Activated CD4-positive, alpha-beta T cell treated with anti-CD3 and anti-CD28 coated beads for 48 hours (primary cell): ENCODE measurements at places on chromosomes 16 and 17.

- no peak for DNase-seq
Measured at GRCh38 chr16:29712809-29713208, 33.0 kb downstream of the C16orf54 start.

GRCh38 chr16:81692571-81692970 is 86.5 kb upstream of the PLCG2 start:
- no peak for DNase-seq

GRCh38 chr17:42276609-42277341 is 584 bp upstream of the STAT5B start:
- peak; percentile 35 for DNase-seq

GRCh38 chr17:65898651-65899050 is 293.3 kb downstream of the CEP112 start:
- no peak for DNase-seq

GRCh38 chr17:43680461-43680860 is 18.7 kb upstream of the MEOX1 start:
- DNase-seq = no peak

DNA sequence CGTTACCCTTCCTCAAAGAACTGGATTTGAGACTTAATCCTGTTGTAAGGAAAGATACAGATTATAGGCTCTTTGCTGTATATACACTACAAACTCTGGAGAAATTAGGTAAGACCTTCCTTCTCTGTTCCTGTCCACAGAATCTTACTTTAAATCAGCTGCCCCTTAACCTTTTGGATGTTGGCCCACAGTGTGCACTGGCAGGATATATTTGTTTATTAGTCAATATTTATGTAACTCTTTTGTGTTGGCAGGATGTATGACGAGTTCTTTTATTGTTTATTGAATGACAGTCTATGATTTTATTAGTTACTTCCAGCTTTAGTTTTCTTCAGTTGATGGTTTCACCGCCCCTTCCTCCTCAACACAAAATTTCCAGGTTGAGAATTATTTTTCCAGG is 19.7 kb downstream of the LRRC36 start:
- no peak for DNase-seq

DNA sequence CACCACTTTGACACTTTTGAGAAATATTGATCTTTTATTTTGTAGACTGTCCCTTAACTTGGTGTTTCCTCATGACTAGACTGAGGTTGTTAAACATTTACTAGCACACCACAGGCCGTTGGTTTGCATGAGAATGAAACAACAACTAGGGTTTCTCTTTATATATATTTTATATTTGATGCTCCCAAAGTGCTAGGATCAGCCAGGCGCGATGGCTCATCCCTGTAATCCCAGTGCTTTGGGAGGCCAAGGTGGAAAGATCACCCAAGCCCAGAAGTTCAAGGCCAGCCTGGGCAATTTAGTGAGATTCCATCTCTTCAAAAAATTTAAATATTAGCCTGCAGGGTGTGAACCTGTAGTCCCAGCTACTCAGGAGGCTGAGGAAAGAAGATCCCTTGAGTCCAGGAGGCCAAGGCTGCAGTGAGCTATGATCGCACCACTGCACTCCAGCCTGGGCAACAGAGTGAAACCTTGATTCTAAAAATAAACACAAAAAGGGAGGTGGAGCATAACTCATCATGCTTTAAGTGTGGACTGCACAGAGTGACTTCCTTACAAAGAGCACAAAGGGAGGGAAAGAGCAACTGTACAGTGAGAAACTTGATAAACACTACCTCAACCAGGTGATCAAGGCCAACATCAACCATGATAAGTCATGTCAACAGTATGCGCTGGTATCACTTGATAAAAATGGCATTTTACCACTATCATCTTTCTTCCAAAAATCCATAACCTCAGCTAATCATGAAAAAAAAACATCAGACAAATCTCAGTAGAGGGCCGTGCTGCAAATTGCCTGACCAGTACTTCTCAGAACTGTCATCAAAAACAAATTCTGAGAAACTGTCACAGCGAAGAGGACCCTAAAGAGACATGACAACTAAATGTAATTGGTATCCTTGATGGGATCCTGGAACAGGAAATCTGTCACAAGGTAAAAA is 72.8 kb upstream of the ATF7IP2 start:
- DNase-seq = no peak

GRCh38 chr16:13885700-13886099 is 34.3 kb upstream of the ERCC4 start:
- DNase-seq = no peak

DNA sequence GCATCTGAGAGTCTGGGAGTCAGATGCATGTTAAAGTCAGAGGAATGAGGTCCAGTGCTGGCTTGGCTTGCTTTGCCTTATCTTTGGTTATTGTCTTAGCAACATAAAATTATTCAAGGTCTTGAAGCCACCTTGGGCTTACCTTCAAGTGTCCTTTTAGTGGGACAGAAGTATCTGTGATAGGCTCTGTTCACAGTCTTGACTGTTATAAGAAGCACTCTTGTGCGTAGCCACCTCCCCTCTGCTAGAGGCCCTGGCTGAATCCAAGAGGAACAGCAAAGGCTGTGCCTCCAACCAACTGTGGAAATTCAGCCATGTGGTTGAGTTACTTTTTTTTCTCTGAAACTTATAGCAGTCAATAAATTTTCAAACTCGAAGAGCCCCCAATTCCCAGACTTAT is 8.6 kb upstream of the MAP3K3 start:
- DNase-seq = no peak

DNA sequence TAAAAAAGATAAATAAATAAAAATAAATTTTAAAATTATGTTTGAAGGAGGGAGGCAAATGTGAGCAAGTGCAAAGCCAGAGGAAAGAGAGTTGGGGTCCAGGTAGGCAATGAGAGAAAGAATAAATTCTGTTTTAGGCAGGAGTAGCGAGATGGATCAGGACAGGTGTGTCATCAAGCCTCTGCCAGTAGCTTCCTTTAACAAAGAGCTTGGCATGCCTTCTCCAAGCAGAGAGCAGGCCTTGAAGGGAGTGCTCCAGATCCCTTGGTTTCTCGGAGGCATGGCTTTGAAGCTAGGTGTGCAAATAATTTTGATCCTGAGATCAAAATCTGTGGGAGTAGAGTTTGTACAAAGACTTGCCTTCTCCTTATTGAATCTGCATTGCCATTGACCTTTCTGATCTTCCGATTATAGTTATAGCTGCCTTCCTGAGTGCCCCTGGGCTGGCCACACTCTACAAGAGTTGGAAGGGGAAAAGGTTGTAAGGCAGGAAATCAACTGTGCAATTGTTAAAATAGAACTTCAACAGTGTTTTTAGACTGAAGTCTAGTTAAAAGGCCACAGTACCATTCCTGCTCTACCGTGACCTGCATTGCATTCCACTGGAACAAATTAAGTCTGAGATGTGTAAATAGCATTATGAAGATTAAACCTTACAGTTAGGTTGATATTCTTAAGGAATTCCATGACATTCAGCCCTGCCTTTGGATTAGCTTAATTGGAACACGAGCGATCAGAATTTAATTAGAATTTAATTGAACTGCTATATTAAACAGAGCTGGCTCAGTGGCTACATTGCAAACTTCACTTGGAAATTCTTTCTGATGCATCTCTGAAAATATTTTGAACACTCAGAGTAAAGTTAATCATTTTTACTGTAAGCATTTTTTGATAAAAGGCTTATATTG is 33.7 kb downstream of the IQCK start:
- no peak for DNase-seq

DNA sequence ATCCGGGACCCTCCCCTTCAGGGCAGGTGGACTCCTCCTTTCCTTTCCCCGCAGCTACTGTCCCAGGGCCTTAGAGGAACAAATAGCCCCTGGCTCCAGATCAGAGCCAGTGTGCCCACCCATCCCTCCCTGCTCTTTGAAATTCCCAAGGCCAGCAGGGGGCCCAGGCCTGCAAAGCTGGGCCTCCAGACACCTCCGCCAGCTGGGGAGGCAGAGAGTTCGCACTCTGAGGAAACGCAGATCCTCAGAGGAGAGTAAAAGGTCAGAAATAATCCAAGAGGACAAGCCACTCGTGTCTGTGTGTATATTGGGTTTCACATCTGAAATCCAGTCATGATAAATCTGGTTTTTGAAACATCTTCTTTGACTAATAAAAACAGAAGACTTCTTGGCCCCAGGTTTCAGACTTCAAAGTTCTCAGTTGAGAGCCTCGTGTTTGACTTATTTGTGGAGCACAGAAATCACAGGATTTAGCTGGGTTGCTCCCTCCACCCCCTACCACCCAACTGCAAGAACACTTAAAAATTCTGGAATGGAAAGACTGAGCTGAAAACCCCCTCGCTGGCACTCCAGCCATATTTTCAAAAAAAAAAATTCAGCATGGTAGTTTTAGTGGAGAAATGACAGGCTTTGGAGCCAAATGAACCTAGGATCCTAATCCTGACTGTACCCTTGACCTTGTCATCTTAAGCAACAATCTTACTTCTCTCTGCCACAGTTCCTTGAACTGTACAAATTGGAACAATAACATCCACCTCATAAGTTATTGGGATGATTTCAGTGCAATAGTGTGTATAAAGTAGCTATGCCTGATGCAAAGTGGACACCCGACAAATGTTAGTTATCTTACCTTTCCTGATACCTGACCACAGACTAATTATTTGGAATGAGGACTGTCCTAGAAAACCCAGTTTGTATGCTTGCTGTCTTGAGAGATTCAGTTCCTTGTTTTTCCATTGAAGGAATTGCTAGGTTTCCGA is 44.5 kb upstream of the TBX2 start:
- DNase-seq = no peak

DNA sequence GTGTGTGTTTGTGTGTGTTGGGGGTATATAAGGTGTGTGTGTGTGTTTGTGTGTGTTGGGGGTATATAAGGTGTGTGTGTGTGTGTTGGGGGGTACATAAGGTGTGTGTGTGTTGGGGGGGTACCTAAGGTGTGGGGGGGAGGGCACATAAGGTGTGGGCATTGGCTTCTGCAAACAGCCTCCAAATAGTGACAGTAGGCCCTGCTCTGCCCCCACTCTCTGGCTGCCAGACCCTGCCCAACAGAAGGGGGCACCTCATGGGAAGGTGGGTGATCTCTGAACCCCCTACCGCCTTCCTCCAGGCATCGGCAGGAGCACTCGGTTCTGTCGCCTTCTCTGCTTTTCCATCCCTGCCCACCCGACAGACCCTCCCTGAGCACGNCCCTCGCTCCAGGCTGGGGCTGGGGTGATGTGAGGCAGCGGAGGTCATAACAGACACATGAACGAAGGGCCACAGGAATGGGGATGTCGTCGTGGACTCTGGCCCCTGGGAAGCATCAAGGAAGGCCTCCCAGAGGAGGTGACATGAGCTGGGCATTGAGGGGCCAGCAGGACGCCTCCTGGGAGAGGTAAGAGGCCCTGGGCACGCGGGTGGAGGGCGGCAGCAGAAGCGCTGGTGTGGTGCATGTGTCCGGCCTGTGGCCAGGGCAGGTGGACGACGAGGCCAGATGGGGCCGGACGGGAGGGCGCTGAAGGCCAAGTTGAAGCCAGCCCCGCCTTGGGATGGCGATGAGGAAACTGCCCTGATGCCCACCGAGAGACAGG is 136.6 kb upstream of the RPH3AL start:
- peak; percentile 55 for DNase-seq

- DNase-seq = no peak
Measured at GRCh38 chr17:39903158-39903884, 15.1 kb downstream of the GSDMB start.

GRCh38 chr17:33945646-33946546 is 309.2 kb upstream of the CCL2 start:
- no peak for DNase-seq

DNA sequence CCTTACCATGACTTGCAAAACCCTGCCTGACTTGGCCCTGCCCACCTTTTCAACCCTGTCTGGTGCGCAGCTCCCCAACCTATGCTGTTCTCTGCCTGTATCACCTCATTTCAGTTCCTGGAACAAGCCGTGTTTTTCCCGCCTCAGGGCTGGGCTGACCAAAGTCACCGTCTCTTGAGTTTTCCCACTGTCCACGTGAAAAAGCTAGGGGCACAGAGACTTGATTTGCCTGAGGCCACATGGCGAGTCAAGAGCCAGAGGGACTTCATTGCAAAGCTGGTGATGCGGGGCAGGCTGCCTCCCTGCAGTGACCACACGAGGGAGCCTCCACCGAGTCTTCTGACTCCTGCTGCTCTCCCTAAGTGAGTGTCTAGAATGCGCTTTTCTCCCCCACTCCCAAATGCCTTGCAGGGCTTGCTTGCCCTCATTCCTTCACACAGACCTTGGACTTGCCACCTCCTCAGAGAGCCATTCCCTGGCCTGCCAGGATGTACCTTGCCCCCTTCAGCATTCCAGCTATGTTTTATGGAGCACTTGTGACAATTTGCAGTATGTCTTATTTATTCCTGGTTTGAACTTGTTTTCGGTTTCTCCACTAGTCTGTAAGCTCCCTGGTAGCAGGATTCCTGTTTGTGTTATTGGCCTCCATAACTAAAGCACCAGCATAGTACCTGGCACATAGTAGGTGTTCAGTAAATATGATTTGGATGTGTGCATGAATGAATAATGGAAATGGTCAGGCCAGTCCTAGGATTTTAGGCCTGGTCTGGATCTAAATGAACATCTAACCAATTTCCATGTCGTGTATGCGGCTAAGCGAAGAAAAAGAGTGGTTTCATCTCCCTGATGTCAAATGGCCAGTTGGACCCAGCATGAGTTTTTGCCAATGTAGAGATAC is 252.3 kb downstream of the SNX29 start:
- DNase-seq = peak; percentile 56

DNA sequence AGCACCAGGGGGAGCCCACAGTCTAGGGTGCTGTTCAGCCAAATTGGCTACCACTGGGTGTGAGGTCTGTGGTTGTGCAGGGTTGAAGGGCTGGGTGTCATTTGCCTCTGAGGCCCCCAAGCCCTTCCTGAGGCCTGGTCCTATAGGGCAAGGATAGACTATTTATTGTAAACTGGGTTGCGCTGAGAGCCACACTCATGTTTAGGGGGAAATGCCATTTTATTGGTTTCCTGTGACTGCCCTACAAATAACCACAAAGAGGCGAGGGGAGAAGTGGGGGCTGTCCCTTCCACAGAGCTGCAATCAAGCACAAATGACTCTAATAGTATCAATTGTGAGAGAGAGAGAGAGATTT is 3.6 kb upstream of the ZCCHC14 start:
- peak; percentile 29 for DNase-seq

GRCh38 chr16:81067166-81067565 is 9.9 kb downstream of the C16orf46 start:
- DNase-seq = no peak

- DNase-seq = no peak
Measured at GRCh38 chr17:20094777-20095176, 85.6 kb downstream of the SPECC1 start.

DNA sequence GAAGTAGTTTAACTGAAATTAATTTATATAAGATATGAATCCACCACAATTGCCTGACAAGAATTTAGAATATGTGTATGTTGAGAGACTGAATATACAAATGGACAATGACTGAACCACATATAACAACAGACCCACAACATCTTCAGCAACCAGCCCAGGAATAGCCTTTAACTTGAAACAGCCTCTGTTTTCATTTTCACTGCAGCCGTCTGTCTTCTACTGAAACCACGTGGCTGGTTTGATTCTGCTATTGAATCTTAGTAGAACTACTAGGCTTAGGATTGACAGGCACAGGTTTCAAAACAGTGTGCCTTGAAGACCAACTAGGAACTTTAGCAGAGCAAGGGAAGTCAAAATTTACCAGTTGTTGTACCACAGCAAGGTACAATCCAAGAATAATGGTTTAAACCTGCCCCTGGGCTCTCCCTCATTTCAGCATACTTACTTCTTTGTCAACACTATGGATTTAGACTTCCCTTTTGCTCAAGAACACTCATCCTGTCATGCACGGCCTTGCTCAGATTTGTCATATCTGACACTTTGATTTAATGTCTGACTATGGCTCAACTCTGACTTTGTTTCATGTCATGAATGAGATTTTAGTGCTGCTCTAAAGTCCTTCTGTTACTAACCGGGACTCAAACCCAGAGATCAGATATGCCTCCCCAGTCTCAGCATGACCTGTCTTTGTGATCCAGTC is 355.0 kb downstream of the KIF2B start:
- DNase-seq = no peak
